Activated CD4-positive, CD25-positive, alpha-beta regulatory T cell treated with anti-CD3 and anti-CD28 coated beads, Interleukin-2, amount 50 U/mL, for 24 hours (primary cell): ENCODE measurements at places on chromosomes 12 and 14.

- ATAC-seq: no peak
These were observed 105.1 kb downstream of the ZFP36L1 start for GRCh38 chr14:68687746-68688145.

GRCh38 chr12:41459111-41459905 is 271.2 kb downstream of the PDZRN4 start:
- ATAC-seq: no peak

DNA sequence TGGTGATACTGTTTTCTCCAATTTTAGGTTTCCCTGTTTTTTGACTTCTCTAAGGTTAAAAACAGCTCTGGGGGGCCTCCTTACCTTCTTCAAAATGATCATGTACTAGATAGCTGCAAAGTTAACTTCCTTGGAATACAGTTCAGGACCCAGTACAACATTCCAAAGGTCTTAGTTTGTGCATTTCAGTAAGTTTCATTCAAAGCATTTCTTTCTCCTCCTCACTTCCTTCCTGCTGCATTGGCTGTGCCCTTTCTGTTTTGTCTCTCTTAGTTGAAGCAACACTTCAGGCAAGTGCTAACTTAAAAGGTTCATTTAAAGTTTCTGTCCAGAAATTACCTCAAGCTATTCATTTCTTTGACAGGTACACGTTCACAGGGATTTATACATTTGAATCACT is 95.7 kb downstream of the SCN8A start:
- ATAC-seq: no peak

DNA sequence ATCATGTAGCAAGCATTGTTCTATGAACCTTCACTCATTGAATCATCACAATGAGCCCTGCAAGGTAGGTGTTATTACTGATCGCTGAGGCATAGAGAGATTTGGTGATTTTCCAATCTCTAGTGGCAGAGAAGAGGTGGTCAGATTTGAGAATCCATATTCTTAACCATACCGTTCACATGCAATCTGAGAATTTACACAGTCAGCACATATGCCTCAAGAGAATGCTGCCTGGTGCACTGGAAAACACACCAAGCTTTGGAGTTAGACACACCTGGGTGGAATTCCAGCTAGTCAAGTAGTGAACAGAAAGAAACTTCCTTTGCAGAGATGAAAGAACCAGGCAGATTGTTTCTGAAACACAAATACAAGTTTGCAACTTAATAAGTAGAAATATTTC is 94.1 kb downstream of the LGR5 start:
- no peak for ATAC-seq

DNA sequence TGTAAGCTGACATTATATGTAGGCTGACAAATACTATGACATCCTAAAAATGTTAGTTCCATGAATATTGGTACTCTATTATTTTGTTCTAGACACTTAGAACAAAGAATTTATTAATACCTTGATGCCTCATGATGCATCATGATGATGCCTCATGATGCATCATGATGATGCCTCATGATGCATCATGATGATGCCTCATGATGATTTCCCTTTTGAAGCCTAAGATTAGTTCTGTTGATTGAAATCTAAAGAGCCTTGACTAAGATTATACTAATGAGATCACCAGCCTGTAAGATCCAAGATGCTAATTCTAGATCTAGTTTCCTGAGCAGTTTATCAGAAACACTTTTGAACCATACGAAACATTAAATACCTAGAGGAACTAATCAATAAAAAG is 4.6 kb upstream of the CEP128 start:
- ATAC-seq: peak; percentile 58
